ENCODE measurements at places on chromosomes 3 and 15.

DNA sequence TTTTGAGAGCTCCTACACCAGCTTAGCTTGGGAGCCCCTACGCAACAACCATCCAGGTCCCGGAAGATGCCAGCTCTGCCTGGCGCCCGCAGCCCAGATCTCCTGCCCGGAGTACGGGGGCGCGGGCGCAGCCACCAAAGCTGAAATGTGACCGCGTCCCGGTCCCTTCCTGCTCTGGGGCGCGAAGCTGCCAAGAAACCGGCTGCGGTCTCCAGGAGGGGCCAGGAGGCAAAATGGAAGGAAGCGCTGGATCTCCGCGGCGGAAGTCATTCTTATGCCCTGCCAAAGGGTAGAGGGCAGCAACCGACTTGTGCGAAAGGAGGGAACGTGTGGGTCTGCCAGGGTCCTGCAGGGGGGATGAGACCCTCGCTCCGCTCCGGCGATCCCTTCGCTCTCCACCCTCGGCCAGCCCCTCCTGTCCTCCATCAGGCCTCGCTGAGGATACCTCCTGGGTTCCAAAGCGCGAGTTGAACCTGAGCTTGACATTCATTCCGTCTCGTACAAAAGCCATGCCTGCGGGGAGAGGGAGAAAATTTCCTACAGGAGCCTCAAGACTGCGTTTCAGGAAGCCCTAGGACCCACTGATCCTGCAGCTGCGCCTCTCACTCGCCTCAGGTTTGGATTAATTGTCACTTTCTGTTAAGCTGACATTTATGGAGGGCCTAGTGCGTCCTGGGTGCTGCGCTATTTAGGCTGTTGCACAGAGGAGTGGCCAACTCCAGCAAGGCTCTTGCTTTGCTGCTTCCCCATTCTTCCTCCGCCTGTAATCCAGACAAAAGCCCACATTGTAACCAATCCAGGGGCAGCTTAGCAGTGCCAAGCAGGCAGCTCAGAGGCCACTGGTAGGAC, 98.3 kb upstream of the VGLL3 start:
- peak; percentile 23 for DNase-seq

DNA sequence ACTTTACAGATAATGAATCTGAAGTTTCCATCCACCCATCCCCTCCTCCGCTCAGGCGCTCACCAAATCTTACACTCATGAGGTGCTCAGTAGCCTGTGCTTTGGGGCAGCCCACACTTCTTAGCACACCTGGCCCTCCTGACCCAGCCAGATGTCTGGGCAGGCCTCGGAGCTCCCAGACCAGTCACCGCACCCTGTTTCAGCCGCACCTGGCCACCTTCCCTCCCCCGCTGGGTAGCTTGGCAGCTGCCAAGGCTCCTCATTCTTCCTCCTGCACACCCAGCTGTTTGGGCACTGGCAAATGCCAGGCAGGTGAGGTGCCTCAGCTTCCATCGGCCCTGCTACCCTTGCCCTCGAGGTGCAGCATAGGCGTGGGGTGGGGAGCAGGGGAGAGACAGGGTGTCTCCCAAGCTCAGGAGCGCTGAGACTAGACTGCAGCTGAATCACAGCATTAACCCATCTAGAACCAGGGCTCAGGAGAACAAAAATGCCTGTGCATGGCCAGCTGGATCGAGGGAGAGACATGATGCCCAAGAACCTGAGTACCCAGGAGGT, 45.8 kb downstream of the CDC25A start:
- no peak for DNase-seq

DNA sequence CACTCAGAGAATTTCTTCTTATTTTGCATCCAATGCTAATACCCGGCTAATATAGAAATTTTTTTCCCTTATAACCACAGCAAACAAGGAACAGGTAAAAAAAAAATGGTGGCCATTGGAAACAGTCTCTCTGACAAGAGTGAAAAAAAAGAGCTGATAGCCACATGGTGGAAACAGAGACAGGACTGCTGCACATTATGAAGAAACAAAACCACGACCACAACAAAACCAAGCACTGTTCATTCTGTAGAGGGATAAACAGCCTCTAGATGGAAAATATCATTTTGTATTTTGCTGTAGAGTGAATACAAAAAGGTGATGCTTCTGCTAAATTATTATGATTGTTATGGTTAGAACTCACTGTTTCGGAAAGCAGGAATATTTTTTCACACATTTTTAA, 686.2 kb downstream of the NLGN1 start:
- DNase-seq, result no peak

DNA sequence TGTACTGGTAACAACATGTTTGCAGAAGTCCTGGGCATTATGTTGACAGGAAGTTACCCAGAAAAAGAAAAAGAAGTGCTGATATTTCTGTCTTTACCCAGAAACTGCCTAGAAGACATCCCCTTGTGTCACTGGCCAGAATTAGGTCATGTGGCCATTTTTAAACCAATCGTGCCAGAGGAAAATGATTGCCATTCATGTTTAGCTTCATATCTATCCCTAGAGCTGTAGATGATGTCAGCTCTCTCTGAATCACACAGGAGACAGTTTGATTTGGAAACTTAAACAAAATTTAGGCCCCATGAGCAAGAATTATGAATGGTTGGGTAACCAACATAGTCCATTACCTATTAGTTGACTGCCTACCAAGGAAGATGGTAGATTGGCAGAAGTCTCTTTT, 8.9 kb upstream of the PLOD2 start:
- no peak for DNase-seq

GRCh38 chr3:127078626-127079025, 95.7 kb downstream of the PLXNA1 start:
- DNase-seq, result no peak

DNA sequence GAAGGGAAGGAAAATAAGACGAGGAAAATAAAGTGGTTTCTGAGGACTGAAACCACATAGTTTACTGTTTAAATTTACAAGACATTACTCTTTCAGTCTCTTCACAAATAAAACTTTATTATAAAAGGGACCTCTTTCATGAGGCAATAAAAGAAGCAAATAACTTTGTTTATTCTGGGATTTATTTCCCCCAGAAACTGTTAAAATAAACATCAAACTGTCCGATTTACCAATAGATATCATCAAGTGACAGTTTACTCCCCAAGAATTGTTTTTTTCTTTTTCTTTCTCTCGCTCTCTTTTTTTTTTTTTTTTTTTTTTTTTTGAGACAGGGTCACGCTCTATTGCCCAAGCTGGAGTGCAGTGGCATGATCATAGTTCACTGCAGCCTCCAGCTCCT, 54.1 kb downstream of the SLC28A2 start:
- DNase-seq, result no peak

DNA sequence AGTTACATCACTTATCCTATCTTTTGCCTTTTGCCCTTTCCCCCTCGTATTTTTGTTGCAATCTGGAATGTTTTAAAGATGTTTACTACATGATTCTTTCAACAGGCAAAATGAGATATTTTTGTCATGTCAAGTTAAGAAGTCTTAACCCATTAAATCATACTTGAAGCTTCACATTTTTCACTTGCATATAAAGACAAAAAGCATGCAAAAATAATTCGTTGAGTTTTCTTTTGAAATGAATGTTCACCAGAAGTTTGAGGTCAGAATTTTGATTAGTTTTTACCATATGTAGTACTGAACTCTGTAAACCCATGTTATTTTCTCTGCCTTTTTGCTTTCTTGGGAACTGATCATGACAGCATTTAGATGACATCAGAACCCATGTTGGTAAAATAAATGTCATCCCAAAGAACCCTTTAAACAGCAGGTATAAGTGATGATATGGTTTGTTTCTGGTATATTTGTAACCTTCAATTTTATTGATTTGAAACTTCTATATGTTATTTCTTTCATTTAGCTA, 188.5 kb downstream of the GHSR start:
- no peak for DNase-seq

GRCh38 chr15:57403566-57404325, 27.4 kb downstream of the CGNL1 start:
- no peak for DNase-seq

- DNase-seq, result no peak
Measured at GRCh38 chr15:68560501-68561113, 18.2 kb upstream of the CORO2B start.

GRCh38 chr3:71064291-71064955, 519.1 kb downstream of the FOXP1 start:
- no peak for DNase-seq

- no peak for DNase-seq
Measured at GRCh38 chr3:60048447-60048848, 998.6 kb upstream of the CFAP20DC start.

- DNase-seq, result peak; percentile 70
Measured at GRCh38 chr3:23944861-23945662, at the start of gene NR1D2. Gene NR1D2, plus strand, starts transcription at chr3:23945286. Its CDS starts 293 bp downstream, at chr3:23945579.

- DNase-seq, result no peak
Measured at GRCh38 chr15:64354688-64355344, 1.2 kb downstream of the CSNK1G1 start.

- DNase-seq, result no peak
Measured at GRCh38 chr3:29275309-29275708, 5.6 kb upstream of the RBMS3 start.

DNA sequence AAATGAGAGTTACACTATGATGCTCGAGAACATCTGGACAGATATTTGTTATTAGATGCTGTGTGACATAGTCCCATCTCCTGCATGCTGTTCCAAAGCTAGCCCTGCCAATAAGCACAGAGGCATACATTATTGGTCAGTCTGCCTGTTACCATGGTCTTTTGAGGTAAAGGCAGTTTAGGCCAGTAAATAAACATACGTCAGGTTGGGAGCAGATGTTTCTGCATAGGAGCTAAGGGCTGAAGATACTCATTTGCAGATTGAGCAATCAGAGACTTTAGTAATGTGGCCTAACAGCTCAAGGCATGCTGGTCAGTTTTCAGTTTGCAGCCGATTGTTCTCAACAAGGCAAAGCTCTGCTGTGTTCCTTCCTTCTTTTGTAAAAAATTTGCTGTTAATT, 192.9 kb downstream of the ADAMTSL3 start:
- DNase-seq, result no peak

DNA sequence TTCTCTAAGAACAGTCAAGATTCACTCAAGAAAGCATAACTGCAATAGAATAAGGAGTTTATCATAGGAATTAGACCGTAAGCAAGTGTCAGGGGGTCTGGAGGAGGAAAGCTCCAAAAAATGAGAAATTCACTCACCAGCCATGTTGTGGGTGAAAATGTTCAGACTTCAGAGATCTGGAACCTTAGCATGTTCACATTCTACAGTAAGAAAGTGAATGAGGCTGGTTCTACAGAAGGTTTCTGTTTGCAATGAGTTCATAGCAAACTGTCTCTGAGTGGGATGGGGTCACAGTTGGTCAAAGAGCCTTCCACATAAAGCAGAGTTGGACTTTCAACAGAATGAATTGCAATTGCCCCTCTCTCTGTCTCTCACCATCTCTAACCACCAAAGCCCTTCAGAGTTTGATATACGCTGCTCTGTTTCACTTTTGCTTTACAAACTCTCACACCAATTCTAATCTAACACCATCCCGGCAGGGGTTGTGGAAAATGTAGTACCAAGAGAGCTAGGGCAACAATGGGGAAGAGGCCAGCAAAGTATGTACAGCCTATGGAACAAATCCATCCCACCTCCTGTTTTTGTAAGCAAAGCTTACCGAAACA, 581.8 kb upstream of the UBE2E2 start:
- DNase-seq, result no peak

GRCh38 chr3:52237006-52237656, 1.8 kb downstream of the TWF2 start:
- DNase-seq, result no peak

DNA sequence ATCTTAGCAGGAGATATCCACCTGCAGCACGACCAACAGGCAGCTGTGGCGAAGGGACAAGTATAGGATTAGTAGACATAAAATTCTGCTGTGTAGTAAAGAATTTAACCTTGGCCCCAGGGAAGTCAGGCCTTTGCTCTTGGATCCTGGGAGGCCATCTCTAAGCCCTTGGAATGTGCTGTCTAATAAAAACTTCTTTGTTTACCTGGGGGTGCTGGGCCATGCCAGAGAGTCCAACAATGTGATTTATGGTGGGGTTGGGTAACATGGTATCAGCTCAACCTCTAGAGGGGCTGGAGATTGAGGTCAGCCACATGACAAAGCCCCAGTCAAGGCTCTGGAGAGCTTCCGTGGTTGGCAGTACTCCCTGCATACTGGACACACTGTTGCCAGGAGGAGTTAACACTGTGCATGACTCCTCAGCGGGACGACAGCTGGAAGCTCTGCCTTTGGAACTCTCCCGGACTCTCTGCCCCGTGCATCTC, 52.4 kb downstream of the HEG1 start:
- DNase-seq, result no peak

- DNase-seq, result no peak
Measured at GRCh38 chr3:168124291-168124690, 28.6 kb upstream of the GOLIM4 start.

DNA sequence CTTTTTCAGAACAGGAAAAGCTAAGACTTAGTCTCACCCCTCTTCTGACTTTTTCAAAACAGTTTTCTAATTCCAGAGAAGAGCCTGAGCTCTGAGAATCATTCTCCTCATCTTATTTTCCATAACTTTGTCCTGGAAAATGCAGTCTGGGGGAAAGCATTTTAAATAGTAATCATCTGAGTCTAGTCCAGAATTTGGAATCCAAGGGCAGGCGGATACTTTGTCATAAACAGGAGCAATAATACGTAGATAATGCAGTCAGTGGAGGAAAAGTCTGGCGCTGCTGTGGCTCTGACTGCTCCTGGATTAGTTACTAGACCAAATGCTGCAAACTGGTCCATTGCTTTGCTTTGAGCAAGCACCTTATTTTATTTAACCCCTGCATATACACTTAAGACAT, 285.0 kb downstream of the THSD4 start:
- no peak for DNase-seq

- DNase-seq, result no peak
Measured at GRCh38 chr3:167166594-167167253, 213.4 kb downstream of the ZBBX start.

DNA sequence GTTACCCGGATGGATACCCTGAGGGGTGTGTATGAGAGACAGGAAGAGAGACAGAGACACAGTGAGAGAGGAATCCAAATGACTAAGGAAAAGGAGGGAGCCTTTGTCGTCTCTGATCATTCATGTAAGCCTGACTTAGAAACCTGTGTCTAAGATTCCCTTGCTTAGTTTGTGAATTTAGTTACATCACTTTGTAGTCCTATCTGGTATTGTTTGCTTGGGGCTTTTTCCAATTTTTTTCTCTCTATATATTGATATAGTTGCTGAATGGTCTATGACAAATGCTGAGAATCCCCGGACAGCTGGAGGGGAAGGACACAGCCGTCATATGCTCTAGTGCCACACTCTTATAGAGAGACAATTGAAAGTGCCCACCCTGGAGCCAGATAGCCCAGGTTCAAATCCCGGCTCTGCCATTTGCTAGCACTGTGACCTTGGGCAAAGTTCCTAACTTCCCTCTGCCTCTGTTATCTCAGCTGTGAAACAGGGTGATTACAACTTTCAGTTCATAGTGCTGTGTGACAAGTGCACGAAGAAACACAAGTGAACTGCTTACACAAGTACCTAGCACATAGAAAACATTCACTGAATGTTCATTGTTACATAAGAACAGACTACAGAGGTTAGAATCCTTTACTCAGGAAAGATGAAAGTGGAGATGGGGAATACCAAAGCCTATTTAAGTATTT, 6.0 kb downstream of the SLC24A5 start:
- no peak for DNase-seq

DNA sequence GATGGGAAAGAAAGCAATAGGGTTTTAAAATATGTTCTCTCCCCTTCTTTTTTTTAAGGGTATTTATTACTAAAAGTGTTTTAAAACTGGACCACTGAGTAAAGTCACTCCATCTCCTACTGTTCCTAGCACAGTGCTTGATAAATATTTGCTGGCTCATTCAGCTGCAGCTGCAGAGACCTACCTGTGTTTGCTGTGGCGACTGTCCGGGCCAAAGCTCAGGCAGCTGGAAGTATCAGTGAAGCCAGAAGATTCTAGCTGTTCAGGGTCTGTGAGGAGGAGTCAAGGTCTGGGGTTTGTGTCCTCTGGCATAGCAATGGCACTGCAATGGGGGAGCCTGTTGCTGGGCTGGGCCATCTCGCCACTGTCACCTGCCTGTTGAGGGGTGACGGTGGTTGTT, 109.9 kb downstream of the RPLP1 start:
- DNase-seq, result no peak

Measured in HL-60 (cell line).